ENCODE measurements at places on chromosomes 12 and 14. TPM values are rescaled to one million over a fixed set of nuclear protein-coding genes. Genes with fewer than 3 reads are reported as not detected.

CCNB1IP1 gene
- 66.9 TPM for total RNA-seq

GRCh38 chr12:115407036-115407435 lies 723.1 kb upstream of the TBX3 start:
- DNase-seq: no peak

ABCD4 gene
- total RNA-seq: 51.7 TPM

- DNase-seq: peak; percentile 67
Observed at GRCh38 chr12:120237360-120238171, 28.0 kb downstream of the PXN start.
